Left colon (tissue), 2 donors: ENCODE measurements at places on chromosomes 4 and X. TPM values are rescaled to one million over a fixed set of nuclear protein-coding genes. Genes with fewer than 3 reads are reported as not detected.

- DNase-seq, result no peak
Observed at GRCh38 chrX:95860127-95860526, 824.5 kb upstream of the DIAPH2 start.

GRCh38 chr4:166838975-166839614, 395.2 kb downstream of the SPOCK3 start:
- no peak for DNase-seq

DNA sequence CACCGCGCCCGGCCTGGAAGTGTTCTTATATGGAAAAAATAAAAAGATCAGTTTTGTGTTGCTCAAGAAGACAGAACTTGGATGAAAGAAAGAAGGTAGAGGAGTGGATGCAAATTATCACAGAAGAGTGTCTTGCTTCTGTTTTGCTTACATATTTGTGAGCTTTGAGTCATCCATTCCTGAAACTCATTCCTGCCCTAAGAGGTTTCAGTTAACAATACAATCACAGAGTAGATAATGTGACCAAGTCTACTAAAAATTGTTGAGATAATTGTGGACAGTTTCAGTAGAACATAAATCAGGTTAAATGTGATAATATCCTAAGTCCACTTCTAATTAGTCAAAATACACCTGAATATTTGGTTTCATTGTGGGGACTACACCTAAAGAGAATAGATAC, 26.4 kb upstream of the LRCH2 start:
- no peak for DNase-seq

DNA sequence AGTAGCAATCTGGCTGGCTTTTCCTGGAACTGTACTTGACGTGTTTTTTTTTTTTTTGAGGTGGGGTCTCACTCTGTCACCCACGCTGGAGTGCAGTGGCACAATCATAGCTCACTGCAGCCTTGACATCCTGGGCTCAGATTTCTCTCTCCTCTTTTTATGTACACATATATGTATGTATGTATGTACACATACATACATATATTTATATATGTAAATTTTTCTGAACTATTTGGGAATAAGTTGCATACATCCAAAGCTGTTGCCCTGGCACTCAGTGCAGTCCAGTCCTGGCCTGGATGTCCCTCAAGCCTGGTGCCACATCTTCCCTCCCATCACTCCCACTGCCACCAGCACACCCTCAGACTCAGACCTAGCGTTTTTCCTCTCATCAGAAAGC, 89.0 kb upstream of the SHISA3 start:
- no peak for DNase-seq

- DNase-seq, result no peak
Observed at GRCh38 chrX:26559855-26560254, 343.9 kb downstream of the MAGEB5 start.

DNA sequence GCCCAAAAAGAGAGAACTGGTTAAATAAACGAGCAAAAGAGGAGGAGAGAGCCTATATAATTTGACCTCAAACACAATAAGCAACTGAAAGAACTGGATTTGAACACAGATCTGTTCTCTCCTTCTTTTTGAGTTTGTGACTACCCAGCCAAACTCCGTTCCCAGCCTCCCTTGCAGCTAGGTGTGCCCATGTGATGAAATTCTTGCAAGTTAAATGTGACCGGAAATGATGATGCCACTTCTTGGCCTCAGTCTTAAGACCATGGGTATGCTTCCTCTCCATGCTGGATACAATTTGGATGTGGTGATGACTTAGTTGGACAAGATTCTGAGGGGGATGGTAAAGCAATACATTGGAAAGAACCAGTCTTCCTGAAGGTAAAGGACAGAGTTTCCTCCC, 204.1 kb downstream of the PTTG2 start:
- DNase-seq, result no peak

Gene OPRPN
- total RNA-seq, result not detected

Gene SSX4
- total RNA-seq, result not detected
